ENCODE measurements at places on chromosomes 12 and 14.

- DNase-seq, result no peak
These were observed 135.0 kb upstream of the HIF1A start for GRCh38 chr14:61560323-61560722.

- DNase-seq, result no peak
These were observed 19.7 kb downstream of the TSPAN19 start for GRCh38 chr12:85016413-85016812.

DNA sequence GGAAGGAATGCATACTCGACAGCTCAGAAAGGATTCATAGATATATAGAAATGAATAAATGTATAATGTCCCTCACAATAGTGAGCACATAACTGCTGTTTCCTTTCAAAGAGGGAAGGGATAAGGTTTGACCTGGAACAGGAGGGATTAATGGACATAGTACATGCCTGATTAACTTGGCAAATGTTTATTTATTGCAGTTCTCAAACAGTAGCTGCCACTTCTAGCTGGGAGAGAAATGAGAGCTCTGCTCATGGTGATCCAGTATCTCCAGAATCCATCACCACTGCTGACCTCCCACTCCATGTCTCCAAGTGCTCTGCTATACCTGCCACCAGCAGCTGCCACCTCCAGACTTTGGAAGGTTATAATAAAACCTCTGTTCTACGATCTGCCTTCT is 108.1 kb downstream of the LRIG3 start:
- no peak for DNase-seq

- DNase-seq, result no peak
These were observed 12.5 kb downstream of the PRIMA1 start for GRCh38 chr14:93775744-93776143.

DNA sequence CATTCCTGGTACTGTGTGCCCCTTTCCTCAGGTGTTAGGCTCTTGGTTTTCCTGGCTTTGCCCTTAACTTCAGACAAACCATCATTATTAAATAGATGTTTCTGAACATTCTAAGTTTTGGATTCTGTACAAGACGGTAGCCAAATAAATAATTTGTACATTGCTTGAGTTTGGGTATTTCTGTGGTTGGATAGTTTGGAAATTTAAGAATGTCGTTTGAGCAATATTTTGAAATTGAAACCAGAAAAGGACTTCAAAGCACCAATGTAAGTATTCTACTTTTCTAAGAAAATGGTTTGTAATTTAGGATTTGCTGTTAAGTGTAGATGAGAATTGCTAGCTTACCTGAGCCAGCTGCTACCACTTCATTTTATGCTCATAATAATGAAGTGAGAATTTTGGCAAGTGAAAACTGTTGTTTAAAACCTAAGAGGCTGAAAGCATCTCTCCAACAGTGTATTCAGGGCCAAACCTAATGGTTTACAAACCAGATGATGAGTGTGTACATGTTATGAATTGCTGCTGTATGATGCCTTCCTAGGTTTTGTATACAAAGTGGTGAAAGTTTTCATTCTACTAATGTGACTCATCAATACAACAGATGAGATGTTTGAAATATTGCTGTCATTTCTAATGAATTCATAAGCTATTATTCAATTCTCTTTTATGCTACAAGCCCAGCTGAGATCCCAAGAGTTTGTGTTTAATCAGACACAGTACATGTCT is 181.5 kb upstream of the PRKD1 start:
- peak; percentile 61 for DNase-seq

- DNase-seq, result no peak
These were observed 43.6 kb downstream of the NOVA1 start for GRCh38 chr14:26554069-26554772.

DNA sequence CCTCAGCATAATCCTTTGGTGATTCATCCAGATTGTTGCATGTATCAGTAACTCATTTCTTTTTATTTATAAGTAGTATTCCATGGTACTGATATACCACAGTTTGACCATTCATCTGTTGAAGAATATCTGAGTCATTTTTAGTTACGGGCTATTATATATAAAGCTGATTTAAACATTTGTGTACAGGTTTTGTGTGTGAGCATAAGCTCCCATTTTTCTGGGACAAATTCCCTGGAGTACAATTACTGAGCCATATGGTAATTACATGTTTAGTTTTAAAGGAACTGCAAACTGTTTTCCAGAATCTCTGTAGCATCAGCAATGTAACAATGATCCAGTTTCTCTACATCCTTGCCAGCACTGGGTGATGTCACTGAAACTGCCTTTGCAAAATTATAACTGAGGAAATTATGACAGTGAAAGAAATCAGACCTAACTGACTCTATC is 236.2 kb upstream of the KRR1 start:
- DNase-seq, result no peak

DNA sequence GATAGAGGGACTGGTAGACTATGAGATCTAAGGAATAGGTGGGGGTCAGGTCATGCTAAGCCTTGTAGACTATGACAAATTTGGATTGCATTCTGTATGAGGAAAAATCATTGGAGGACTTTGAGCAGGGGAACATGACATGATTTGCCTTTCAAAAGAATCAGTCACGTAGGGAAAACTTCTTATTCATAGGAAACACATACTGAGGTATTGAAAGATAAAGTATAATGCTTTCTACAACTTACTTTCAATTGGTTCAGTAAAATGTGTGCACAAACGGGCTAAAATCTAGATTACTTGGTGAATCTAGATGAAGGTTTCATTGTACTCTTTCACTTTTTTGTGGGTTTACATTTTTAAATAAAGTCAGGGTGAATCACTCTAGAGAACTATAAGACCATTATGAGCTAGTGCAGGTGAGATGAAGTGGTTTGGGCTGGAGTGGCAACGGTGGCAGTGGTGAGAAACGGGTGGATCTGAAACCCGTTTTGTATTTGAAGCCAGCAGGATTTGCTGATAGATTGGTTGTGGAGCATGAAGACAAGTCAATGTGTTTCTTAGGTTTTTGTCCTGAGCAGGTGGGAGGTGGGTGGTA is 6.7 kb downstream of the BBS10 start:
- DNase-seq, result no peak

- DNase-seq, result no peak
These were observed 108.2 kb downstream of the PRMT8 start for GRCh38 chr12:3598896-3599860.

DNA sequence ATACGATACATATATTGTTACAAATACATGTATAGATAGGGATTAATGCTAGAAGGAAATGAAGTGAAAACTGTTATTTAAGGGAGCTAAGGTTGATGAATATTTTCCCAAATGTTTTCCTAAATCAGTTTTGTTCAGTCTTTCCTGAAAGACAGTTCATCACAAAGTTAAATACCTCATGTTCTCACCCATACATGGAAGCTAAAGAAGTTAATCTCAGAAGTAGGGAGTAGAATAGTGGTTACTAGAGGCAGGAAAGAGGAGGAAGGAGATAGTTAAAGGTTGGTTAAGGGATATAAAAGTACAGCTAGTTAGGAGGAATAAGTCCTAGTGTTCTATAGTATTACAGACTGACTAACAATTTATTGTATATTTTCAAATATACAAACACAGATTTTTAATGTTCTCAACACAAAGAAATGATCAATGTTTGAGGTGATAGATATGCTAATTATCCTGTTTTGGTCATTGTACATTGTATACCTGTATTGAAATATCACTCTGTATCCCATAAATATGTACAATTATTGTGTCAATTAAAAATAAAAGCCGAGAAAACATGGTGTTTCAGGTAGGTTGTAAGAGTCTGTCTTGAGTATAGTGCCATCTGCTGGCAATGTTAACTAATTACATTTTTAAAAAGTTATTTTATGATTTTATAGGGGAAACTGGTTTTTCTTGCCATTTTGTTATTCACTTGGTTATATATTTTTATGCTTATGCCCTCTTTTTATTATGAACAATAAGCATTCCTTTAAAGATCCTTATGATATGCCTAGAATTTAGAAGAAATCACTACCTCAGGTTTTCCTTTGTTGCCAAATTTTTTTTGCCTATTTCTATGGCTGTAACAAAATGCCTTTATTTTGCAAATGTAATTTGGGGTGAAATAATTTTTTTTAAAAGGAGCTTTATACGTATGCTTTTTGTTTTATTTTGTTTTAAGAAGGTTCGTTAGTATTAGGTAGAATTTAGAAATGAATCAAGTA is 26.9 kb downstream of the ZDHHC17 start:
- DNase-seq, result peak; percentile 18

GRCh38 chr12:54282949-54283593 is 2.5 kb downstream of the HNRNPA1 start:
- no peak for DNase-seq

DNA sequence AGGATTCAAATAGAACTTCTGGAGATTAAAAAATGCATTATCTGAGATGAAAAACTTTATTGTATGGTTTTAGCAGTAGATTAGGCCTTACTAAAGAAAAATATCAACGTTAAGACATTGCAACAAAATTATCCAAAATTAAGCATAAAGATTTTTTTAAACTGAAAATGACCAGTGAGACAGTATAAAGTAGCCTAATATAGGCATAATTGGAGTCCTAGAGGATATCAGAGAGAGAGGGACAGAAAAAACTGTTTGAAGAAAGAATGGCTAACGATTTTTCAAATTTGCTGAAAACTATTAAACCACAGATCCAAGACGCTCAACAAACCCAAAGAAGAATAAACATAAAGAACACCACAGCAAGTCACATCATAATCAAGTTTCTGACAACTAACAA is 149.5 kb upstream of the LMNTD1 start:
- no peak for DNase-seq

- DNase-seq, result no peak
These were observed 8.4 kb upstream of the MYH7 start for GRCh38 chr14:23443881-23444280.

- no peak for DNase-seq
These were observed 37.7 kb downstream of the LRRC74A start for GRCh38 chr14:76863724-76864407.

GRCh38 chr12:56304872-56305590 is 4.9 kb upstream of the CS start:
- no peak for DNase-seq

- DNase-seq, result no peak
These were observed 7.4 kb downstream of the ZNF219 start for GRCh38 chr14:21090940-21091663.

- no peak for DNase-seq
These were observed 757 bp downstream of the SLC25A3 start for GRCh38 chr12:98594050-98594835.

- DNase-seq, result peak; percentile 47
These were observed at the start of gene ARL6IP4 for GRCh38 chr12:122980183-122981035. ARL6IP4 (plus strand) TSS chr12:122980681; CDS start chr12:122981140, 459 bp downstream.

- DNase-seq, result no peak
These were observed 407.3 kb upstream of the FLRT2 start for GRCh38 chr14:85122690-85123089.

DNA sequence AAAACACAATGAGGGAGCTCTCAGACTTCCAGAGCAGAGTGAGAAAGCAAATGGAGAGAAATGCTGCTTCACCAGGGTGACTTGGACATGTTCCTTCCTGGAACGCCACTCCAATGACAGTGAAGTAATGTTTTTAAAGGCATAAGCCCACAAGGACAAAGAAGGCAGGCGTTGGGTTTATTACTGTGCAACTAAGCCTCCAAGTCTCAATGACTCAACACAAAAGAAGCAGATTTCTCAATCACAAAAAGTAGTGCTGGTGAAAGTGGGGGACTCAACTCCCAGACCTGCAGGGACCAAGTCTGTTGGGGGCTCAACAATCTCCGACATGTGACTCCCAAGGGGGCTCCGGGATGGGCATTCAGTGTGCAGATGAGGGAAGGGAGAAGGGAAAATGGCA is 505.2 kb downstream of the BCL11B start:
- DNase-seq, result no peak

- DNase-seq, result peak; percentile 91
These were observed 43.9 kb upstream of the GNPNAT1 start for GRCh38 chr14:52835122-52835903.

GRCh38 chr14:105864651-105865265 is 338.4 kb downstream of the TMEM121 start:
- DNase-seq, result no peak

DNA sequence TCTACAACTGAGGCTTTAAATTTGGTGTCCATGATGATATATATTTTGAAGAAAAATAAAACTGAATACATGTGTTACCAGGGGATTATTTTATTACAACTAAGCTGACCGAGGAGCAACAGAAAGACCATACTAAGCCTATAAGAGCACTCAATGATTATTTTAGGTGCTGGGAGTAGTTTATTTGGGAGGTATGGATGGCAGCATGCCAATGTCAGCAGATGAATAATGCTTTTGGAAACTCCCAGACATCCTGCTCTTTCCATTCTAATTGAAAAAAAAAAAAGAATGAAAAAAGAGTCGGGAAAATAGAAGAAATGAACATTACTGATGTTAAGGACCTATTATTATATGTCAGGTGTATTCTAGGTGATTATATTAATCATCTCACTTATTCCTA is 441.2 kb downstream of the BTG1 start:
- peak; percentile 82 for DNase-seq

- DNase-seq, result no peak
These were observed 1.9 kb downstream of the CCDC184 start for GRCh38 chr12:48185181-48185919.

DNA sequence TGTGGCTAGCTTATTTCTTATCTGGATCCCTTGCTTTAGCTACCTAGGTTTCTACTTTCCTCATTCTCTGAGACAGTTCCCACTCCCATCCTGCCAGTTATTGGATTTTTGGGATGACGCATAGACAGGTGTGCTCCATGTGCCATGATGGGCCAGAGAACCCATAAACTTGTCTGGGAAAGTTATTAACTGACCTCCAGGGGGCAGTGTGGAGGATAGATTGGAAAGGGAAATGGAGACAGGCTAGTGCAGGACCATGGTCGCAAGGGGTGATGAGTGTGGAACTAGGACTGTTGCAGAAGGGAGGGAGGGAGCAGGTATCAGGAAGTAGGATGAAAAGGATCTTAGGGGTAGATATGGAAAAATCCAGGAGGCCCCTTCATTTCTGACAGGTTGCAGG is 80.3 kb downstream of the ESRRB start:
- DNase-seq, result peak; percentile 62

GRCh38 chr12:132484891-132485441 is 5.0 kb upstream of the FBRSL1 start:
- no peak for DNase-seq

DNA sequence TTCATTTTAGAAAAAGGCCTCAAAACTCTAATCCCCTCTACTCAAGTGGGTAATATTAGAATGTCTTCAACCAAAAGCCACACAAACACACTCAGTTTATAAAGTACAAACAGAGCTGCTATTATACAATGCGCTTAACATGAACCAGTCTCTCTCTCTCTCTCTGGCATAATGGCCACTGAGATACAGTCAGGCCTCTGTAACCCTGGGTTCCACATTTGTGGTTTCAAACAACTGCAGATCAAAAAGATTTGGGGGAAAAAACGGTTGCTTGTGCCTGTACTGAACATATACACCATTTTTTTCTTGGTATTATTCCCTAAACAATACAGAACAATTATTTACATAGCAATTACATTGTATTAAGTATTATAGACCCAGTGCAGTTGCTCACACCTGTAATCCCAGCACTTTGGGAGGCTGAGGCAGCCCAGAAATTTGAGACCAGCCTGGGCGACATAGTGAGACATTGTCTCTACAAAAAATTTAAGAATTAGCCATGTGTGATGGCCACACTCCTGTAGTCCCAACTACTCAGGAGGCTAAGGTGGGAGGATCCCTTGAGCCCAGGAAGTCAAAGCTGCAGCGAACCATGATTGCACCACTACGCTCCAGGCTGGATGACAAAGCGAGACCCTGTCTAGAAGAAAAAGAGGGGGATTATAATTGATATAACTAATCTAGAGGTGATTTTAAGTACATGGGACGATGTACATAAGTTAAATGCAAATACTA is 5.6 kb downstream of the SLC11A2 start:
- DNase-seq, result no peak

GRCh38 chr12:53234271-53234914 is 2.4 kb upstream of the RARG start:
- no peak for DNase-seq

GRCh38 chr12:109716512-109717389 is 3.1 kb downstream of the FAM222A start:
- no peak for DNase-seq

Measured in NCI-H1105 (cell line).